Activated CD8-positive, alpha-beta T cell treated with anti-CD3 and anti-CD28 coated beads, Interleukin-2, amount 10 ng/mL, durations not matched to agents 7 days and 5 days (primary cell): ENCODE measurements at places on chromosomes 11 and 22. TPM values are rescaled to one million over a fixed set of nuclear protein-coding genes. Genes with fewer than 3 reads are reported as not detected.

GRCh38 chr22:36756746-36757655, 18.9 kb downstream of the IFT27 start:
- no peak for DNase-seq

DNA sequence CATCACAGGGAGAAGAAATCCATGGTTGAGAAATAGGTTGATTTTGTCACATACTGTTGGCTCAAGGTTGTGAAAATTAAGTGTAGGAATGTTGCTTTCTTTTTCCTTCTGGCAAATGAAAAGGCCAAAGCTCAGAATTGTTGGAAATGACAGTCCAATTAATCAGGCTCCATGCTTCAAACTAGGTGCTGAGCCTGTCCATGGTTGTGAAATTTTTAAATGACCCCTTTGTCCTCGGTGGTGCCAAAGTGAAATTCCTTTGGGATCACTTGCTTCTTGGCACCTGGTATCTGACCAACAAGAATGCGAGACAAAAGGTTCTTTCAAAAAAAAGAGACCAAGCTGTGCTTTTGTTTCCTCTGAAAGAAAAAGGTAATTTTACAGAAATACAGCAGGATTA, 451.9 kb downstream of the ETS1 start:
- DNase-seq: no peak

- DNase-seq: no peak
Measured at GRCh38 chr11:95556011-95556341, 233.6 kb downstream of the FAM76B start.

GRCh38 chr11:34570584-34570983, 50.3 kb upstream of the EHF start:
- no peak for DNase-seq

DNA sequence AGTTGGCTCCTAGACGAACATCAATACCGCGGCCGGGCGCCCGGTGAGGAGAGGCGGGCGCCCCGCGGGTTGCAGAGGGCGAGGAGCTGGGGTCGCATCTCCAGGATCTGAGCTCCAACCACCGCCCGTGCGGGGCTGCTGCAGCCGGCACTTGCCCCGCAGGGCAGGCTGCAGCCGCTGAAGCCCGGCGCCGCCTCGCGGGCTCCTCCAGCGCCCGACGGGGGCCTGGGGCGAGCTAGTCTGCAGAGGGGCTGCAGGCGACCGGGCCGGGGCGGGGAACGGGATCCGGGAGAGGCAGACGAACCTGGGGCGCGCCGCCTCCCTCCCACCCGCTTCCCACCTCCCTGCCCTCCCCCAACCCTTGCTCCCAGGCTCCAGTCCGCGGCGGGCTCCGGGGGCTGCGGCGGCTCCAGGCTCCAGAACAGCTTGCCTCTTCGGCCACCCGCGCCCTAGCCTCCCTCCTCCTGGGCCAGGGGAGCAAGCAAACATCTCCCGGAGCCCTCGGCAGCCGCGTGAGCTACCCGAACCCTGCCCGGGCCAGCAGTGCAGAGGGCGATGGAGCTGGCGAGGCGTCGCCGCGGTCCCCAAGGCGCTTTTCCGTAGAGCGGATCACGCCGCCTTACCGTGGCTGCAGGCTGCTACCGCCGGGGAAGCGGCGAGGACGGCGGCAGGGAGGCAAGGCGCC, 802 bp downstream of the TENM4 start:
- DNase-seq: no peak

The TMEM258 gene
- total RNA-seq: 154 TPM

The OR51E2 gene
- not detected for total RNA-seq

DNA sequence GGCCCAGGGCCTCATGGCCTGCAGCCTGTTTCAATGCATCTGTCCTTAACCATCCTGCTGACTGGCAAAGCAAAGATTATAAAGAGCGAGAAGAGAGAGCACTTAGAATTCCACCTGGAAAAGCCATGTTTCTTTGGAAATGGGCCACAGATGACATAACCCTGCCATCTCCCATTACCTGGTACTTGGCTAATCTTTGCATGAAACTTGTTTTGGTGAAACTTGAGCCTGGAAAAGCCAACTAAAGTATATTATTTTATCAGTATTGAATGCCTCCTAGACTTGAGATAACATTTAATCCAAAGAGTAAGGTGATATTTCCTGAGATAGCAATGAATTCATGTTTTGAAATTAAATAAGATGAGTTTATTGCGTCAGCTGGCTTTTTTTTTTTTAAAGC, 72.6 kb downstream of the NAV2 start:
- DNase-seq: no peak

DNA sequence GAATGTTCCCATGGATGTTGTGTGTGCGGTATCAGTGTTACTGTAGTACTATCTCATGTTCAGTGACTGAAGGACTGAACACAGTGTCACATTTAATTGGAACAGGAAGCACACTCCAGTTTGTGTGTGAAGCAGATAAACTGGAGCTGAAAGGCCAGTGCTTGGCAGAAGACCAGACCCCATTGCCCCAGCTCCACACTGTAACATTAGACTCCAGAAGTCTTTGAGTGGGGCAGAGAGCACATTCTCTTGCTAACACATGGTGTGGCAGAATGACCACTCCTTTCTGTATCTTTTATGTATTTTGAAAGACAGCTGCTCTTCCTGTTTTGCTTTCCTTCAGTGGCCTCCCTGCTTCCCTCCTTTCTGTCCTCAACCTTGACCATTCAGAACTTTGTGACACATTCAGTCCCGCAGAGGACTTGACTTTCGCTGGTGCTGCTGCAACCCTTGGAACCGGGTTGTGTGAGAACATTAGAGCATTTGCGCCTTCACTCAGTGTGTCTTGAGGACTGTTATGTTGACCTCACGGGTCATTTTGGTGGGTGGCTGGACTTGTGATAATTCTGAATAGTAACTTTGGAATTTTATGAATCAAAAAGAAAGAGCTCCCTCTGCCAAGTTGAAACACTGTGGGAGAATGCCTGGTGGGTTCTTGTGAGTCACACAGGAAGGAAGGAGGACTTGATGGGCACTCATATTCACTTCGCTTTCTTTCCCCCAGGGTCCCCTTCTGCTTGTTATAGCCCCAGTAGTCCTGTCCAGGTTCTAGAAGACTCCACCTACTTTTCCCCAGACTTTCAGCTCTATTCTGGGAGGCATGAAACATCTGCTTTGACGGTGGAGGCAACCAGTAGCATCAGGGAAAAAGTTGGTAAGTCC, 26.4 kb downstream of the AMOTL1 start:
- no peak for DNase-seq

GRCh38 chr22:19571995-19572394, 47.8 kb upstream of the CLDN5 start:
- no peak for DNase-seq

The OR52I2 gene
- total RNA-seq: not detected

- no peak for DNase-seq
Measured at GRCh38 chr11:70500076-70500847, 101.9 kb downstream of the CTTN start.

GRCh38 chr11:94731880-94732601, 36.1 kb upstream of the AMOTL1 start:
- DNase-seq: no peak

GRCh38 chr22:29102300-29102699, 29.5 kb downstream of the KREMEN1 start:
- no peak for DNase-seq

The OR4D6 gene
- total RNA-seq: not detected

- no peak for DNase-seq
Measured at GRCh38 chr11:41578421-41579051, 119.1 kb upstream of the LRRC4C start.

GRCh38 chr11:75000975-75001354, 12.2 kb downstream of the NEU3 start:
- no peak for DNase-seq

GRCh38 chr11:7448201-7448600, 37.1 kb upstream of the OLFML1 start:
- DNase-seq: no peak

DNA sequence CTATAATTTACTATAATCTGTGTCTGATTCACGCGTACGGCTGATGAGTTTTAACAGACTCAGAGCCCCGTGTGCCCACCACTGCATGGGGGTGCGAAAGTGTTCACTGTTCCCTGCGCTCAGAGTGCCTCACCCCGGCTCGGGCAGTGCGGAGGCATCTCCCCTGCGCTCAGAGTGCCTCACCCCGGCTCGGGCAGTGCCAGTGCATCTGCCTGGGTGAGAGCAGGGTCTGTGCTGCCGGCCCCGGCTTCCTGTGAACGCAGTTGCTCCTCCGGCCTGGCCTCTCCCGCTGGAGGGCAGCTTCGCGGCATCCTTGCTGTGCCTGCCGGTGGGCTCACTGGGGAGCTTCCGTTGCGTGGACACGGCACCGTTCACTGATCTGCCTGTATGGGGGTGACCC, 14.2 kb downstream of the PTDSS2 start:
- DNase-seq: no peak

DNA sequence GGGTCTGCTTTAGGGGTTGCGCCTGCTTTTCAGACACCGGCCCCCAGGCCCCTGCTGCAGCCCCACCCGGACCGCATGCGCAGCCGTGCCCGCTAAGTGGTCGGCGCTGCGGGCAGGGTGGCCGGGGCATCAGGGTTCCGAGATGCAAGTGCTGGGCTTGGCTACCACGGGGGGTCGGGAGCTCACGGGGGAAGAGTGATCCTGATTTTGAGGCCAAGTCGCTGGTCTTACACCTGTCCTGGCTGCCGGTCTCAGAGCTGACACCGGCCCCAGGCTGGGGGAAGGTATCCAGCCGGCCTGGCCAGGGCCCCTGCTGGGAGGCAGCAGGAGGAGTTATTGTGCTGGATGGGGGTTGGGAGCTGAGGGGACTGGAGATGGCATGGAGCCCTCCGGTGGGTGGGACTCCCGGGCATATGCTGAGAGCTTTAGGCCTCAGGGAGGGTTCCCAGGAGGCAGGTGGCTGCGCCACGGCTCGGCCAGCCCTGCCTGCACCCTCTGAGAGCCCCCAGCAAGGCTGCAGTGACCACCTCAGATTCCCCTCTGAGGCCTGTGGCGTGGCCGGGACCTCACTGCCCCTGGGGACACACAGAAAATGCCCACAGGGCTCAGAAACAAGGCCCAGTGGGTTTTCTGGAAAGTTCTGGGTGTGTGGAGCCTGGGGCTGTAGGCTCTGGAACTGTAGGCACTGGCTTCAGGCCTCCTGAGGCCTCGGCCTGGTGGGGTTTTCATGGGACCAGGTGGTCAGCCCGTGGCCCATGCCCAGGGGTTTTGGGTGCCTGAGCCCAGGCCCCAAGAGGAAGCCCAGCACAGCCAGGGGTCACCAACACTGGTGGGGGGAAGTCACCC, 4.4 kb upstream of the MUC5AC start:
- DNase-seq: no peak

DNA sequence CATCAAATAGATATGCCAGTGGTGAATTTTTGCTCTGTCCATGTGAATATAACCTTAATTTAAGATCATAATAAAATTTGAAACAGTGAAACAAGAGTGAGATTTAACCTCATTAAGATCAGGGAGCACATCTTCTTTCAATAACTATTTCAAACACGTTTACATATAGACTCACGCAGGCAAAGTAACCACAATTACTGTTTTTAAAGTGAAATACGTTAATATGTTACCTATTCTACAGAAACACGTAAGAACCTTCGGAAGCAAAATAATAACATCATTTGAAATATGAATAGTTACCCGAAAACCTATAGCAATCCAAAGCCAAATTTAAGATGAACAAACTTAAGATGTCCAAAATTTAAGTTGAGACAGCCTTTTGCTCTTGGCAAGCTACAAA, 136.2 kb upstream of the ZC3H12C start:
- DNase-seq: no peak
